ENCODE measurements at places on chromosomes 16 and 17.

GRCh38 chr16:3938843-3939624 lies 58.5 kb upstream of the CREBBP start:
- no peak for DNase-seq

- no peak for DNase-seq
Observed at GRCh38 chr17:39599004-39599664, 8.6 kb downstream of the NEUROD2 start.

GRCh38 chr17:56718515-56718914 lies 115.2 kb downstream of the C17orf67 start:
- DNase-seq = no peak

GRCh38 chr16:17304106-17304490 lies 166.7 kb downstream of the XYLT1 start:
- no peak for DNase-seq

- DNase-seq = no peak
Observed at GRCh38 chr17:21463204-21463661, 87.1 kb downstream of the KCNJ12 start.

DNA sequence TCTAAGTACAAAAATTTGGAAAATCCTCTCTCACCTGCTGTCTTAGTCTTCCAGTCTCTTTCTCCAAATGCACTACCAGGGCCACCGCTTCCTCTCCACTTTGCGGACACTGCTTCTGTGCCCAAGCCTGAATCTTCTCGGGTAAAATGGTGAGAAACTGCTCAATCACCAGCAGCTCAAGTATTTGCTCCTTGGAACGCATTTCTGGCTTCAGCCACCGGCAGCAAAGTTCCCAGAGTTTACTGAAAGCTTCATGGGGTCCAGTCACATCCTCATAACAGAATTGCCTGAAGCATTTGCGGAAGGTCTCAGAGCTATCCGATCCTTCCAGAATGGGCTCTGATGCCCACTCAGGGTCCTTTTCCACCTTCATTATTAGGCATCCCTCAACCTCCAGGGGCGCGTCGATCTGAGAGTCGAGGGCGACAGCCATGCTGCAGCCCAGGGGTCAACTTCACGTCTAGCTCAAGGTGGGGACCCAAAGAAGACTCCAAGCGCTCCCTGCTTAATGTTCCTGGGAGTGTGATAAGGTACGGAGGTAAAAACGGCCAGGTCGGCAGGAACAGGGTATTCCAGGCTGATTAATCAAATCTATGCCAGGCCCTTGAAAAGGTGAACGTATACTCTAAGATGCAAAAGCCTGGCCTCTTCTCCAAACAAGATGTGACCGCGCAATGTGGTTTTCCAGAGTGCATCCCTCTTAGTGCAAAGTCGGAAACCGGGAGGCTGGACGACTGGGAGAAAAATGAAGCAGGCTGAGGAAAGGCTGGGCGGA lies 763 bp downstream of the ZKSCAN2 start:
- peak; percentile 47 for DNase-seq

DNA sequence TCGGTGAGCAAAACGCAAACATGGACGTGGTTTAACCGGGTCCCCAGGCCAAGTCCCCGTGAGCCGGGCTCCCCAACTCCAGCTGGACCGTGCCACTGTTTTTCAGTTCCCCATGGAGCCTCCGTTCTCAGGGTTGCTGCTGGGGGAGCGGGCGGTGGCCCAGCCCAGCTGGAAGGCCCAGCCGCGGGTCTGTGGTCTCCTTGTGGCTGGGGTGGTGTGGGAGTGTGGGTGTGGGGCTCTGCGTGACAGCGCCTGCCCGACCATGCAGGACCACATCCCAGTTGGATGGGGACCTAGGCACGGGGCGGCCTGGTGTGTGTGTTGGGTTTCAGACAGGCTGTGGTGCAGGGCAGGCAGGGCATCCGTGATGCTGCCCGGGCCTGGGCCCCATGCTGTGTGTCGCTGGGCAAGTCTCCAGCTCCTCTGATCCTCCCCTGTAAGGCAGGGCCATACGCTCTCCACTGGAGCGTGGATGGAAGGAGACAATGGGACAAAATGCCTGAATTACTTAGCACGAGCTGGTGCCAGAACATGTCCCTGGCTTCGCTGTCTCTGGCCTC lies 40.3 kb downstream of the COX4I1 start:
- DNase-seq = no peak

DNA sequence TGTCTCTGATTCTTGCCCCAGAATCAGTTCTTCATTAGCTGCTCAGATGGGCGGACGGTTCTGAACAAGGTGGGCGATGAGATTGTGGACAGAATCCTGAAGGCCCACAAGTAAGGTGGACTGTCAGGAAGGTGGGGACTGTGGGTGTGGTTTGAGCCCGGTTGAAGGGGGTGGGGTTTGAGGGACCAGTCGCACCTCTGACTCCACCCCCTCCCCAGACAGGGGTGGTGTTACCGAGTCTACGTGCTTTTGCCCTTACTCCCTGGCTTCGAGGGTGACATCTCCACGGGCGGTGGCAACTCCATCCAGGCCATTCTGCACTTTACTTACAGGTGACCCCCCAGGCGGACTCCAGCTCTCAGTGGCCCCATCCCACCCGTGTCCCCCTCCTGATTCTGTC lies 11.3 kb downstream of the PLD2 start:
- DNase-seq = no peak

DNA sequence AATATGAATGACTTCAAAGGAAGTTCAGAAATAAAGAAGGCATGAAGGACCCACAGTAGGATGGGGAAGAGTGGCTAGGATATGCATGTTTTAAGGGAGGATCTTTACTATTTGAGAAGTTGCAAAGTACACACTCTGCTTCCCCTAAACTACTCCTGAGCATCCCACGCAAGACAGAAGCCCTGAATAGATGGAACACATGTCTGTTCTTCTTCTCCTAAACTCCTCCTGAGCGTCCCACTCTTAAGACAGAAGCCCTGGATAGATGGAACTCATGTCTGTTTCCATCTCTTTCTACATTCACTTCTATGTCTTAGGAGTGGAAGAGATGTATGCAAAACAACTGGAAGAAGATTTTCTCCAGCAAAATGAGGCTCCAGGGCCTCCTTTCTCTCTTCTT lies 88.4 kb downstream of the VAT1L start:
- no peak for DNase-seq

- DNase-seq = no peak
Observed at GRCh38 chr16:49275870-49276269, 5.8 kb downstream of the CBLN1 start.

GRCh38 chr16:59210955-59211541 lies 476.9 kb upstream of the GOT2 start:
- DNase-seq = no peak

- no peak for DNase-seq
Observed at GRCh38 chr17:66950325-66950724, 14.2 kb upstream of the CACNG4 start.

- DNase-seq = no peak
Observed at GRCh38 chr17:66676421-66676820, 158.5 kb upstream of the CACNG5 start.

- DNase-seq = no peak
Observed at GRCh38 chr17:76077584-76078110, 1.3 kb upstream of the ZACN start.

- DNase-seq = no peak
Observed at GRCh38 chr16:61617219-61617783, 418.9 kb downstream of the CDH8 start.

DNA sequence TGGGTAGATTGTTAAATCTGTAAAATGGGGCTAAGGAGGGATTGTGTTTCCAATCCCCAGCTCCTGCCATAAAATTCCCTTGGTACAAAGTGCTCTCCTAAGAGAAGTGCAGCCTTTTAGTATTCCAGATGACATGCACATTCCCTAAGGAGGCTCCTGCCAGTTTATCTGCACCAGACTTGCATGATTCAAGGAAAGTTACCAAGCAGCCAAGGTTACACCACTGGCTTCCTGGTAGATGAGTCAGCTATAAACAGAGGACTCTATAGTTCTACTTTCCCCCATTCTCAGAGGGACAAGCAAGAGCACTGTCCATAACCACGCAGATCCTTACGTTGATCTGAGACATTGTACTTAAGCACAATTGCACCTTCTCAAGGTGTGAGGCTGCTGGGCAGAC lies 1.9 kb downstream of the CALB2 start:
- DNase-seq = no peak

GRCh38 chr16:27235938-27236245 lies 32.6 kb downstream of the KDM8 start:
- no peak for DNase-seq

- no peak for DNase-seq
Observed at GRCh38 chr17:82963104-82963950, 116.1 kb upstream of the METRNL start.

GRCh38 chr17:9802697-9803096 lies 11.3 kb upstream of the DHRS7C start:
- DNase-seq = no peak

GRCh38 chr16:2962334-2963073 lies 1.6 kb upstream of the KREMEN2 start:
- no peak for DNase-seq

DNA sequence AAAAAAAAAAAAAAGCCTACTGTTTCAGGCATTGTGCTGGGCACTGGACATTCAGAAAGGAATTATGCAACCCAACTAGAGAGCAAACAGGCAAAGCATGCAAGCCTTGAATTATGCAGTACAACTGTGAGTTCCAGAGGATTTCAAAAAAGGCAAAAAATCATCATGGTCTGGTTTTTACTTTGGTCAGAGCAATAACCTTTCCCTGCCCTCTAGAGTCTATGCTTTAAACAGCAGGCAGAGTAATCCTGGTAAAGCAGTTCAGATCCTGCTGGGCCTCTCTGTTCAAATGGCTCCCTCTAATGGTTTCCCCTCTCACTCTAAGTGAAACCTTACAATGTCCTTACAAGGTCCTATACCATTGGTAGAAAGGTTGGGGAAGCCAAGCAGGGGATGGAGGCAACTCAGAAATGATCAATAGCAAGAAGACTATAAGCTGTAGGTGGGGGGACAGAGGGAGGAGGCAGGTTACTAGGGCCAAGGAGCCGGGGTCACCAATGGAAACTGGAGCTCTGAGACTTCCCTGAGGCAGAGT lies 4.6 kb upstream of the TAF15 start:
- no peak for DNase-seq

- DNase-seq = peak; percentile 23
Observed at GRCh38 chr16:79328402-79329165, 272.0 kb downstream of the MAF start.

DNA sequence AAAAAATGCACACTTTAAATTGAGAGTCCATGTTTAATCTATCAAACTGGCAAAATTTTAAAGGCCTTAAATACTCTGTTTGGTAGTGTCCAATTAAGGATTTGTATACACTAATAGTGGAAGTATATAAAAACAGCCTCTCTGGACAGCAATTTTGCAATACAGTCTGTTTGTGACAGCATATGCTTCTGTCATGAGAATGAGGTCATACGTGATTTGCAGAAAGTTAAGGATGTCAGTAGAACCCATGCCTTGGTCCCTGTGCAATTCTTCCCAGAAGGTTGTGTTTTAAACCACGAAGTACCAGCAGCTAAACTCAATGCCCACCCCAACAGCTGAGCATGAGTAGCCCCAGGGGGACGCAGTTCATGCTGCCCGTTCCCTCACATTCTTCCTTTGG lies 78.4 kb downstream of the AIPL1 start:
- no peak for DNase-seq

- no peak for DNase-seq
Observed at GRCh38 chr17:51559778-51560177, 299.4 kb downstream of the UTP18 start.
